ENCODE measurements at places on chromosomes 12 and 14.

DNA sequence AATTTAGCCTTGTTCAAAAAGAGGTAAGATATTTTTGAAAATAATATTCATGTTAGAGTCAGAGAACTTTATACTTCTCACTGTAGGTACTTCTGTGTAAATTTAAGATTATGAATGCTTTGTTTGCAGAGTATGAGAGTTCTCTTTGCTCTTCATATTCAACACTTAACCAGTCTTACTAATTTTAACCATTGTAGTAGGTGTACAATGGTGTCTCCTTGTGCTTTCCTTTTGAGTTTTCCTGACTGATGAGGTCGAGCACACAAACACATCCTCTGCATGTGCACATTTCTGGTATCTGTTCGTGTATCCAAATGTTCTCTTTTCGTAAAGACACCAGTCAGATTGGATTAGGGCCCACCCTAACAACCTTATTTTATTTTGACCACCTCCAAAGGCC is 45.8 kb downstream of the MIA2 start:
- H3K27ac ChIP-seq: no peak overlapping the region
- DNase-seq: no peak
- no peaks in the 10 kb centered on the region for H3K36me3 ChIP-seq
- H3K4me1 ChIP-seq: no peaks in the 10 kb centered on the region
- H3K27me3 ChIP-seq: no peaks in the 10 kb centered on the region
- H3K4me3 ChIP-seq: no peak overlapping the region

DNA sequence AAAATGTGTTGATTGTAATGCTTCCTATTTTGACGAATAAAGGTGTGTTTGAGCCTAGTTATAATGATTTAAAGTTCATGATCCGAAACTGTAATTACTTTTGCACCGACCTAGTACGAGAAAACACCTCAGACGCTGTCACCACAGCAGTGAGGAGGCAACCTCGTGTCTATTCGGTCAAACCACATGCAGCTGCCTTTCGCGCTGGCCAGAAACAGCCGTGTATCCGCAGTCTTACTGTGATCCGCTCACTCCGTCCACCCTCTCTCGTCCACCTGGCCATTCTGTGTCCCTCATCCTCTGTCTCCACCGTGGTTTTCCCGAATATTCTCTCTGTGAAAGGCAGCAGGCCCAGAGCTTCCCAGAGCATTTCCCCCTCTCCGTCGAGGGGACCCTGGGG is 67.1 kb downstream of the NOC4L start:
- H3K27me3 ChIP-seq: no peaks in the 10 kb centered on the region
- no peaks in the 10 kb centered on the region for H3K4me1 ChIP-seq
- H3K27ac ChIP-seq: no peak overlapping the region
- no peaks in the 10 kb centered on the region for H3K36me3 ChIP-seq

DNA sequence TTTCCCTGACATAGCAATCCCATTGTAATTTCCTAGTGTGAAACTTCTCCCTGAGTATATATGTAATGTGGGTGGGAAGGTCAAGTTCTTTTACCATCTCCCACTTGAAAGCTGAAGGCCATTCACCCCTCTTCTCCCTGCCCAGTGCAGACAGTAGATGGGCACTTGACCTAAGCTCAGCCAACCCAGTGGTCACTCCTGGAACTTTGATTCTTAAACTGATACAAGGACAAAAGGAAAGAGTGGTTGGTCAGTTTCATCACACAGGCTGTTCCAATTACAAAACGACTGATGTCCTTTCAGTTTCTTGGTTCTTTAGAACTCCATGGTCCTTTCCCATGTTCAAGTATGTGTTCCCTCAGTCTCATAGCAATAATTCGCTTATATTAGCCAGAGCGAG is 8.4 kb upstream of the APOLD1 start:
- H3K4me1 ChIP-seq: no peaks in the 10 kb centered on the region
- no peak overlapping the region for H3K27ac ChIP-seq
- no peaks in the 10 kb centered on the region for H3K36me3 ChIP-seq
- H3K27me3 ChIP-seq: no peaks in the 10 kb centered on the region
- H3K4me3 ChIP-seq: no peak overlapping the region

- H3K27me3 ChIP-seq: no peaks in the 10 kb centered on the region
- no peak overlapping the region for H3K4me3 ChIP-seq
- peak overlapping the region; percentile 27 for H3K27ac ChIP-seq
- H3K4me1 ChIP-seq: peaks cover 4% of the 10 kb centered on the region
Measured at GRCh38 chr14:33508126-33509062, 442.5 kb downstream of the EGLN3 start.
